ENCODE measurements at places on chromosomes 16 and 17.

- DNase-seq: peak; percentile 64
Observed at GRCh38 chr17:64357191-64357981, 33.3 kb downstream of the PECAM1 start.

GRCh38 chr17:75267411-75268232 lies 3.4 kb downstream of the MIF4GD start:
- no peak for DNase-seq

DNA sequence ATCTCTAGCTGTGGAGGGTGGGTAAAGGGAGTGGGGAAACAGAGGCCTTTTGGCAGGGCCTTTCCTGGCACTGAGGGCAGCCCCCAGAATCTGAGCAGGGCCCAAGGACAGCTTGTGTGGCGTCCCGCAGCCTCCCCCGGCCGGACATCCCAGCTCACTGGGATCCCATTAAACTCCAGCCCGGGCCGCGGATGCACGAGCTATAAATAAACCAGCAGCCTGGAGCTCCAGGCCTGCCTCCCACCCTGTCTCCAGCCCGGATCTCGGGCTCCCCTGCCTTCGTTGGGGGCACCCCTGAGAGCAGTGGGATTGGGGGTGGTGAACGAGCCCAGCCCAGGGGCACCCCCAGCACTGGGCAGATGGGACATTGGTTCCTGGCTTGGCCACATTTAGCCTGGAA lies 13.8 kb upstream of the AATK start:
- no peak for DNase-seq

DNA sequence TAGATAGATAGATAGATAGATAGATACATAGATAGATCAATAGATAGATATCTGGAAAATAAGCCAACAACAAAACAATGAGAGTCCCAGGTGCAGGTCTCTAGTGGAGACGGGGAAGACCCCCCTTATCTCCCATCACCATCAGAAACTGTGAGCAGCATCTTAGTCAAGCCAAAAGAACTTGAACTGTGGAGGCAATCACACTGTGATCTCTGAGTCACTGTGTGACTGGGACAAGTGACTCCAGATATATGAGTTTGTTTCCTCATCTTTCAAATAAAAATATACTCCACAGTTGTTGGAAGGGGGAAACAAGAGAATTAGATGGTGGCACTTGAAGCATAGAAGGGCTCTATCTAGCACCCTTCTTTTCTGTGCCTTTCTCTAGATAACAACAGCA lies 42.1 kb downstream of the NOG start:
- no peak for DNase-seq

- no peak for DNase-seq
Observed at GRCh38 chr17:71085238-71086033, 916.1 kb downstream of the KCNJ2 start.

- DNase-seq: no peak
Observed at GRCh38 chr17:55601874-55602364, 90.7 kb upstream of the SMIM36 start.

DNA sequence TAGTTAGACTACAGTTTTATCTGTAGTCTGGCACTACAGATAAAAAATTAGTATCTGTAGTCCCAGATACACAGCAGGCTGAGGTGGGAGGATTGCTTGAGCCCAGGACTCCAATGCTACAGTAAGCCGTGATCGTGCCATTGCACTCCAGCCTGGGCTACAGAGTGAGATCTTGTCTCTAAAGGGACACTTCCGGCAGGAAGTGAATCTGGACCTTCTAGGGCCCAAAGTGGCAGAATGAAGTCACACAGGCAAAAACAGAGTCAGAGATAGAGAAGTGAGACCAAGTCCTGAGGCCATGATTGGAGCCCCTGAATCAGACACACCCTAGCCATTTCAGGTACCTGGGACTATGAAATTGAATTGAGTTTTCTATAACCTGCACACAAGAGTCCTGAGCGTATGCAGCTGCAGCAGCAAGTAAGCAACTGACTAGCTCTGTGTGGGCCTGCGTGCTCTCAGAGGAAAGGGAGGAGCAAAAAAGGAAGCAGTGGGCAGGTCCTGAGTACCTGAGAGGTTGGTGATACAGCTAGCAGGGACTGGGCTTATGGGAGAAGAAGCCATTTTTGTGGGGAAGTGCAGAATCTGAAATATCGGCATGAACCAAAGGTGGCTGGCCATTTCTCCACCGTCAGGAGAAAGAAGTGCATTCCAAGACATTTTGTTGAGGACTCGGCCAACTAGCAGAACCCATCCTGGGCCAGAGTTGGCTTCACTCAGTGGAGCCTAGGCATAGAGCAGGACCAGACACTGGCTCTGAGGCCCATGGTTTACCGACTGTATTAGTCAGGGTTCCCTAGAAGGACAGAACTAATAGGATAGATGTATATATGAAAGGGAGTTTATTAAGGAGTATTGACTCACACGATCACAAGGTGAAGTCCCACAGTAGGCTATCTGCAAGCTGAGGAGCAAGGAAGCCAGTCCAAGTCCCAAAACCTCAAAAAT lies 27.2 kb upstream of the BRD7 start:
- DNase-seq: no peak

DNA sequence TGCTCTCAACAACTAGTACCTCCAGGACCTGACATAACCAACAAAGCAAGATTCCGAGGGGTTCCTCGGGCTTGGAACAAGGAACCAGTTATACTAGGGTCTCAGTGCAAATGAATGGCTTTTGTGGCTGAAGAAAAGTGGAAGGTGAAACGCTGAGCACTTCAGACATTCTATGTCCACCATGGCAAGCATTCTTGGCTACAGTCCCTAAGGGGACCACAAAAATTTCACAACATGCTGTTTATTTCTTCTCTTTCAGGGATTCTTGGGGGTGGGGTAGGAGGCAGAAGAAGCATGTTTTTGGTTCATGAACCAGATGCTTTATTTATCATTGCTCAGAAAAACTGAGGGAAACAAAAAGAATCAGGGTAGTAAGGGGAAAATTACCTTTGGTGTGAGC lies 479.9 kb upstream of the CDH11 start:
- DNase-seq: no peak

- no peak for DNase-seq
Observed at GRCh38 chr17:73952480-73953205, 250.8 kb upstream of the RPL38 start.

- DNase-seq: peak; percentile 49
Observed at GRCh38 chr17:67779098-67779672, 46.1 kb upstream of the BPTF start.

GRCh38 chr16:65409510-65409909 lies 287.6 kb upstream of the CDH11 start:
- no peak for DNase-seq

DNA sequence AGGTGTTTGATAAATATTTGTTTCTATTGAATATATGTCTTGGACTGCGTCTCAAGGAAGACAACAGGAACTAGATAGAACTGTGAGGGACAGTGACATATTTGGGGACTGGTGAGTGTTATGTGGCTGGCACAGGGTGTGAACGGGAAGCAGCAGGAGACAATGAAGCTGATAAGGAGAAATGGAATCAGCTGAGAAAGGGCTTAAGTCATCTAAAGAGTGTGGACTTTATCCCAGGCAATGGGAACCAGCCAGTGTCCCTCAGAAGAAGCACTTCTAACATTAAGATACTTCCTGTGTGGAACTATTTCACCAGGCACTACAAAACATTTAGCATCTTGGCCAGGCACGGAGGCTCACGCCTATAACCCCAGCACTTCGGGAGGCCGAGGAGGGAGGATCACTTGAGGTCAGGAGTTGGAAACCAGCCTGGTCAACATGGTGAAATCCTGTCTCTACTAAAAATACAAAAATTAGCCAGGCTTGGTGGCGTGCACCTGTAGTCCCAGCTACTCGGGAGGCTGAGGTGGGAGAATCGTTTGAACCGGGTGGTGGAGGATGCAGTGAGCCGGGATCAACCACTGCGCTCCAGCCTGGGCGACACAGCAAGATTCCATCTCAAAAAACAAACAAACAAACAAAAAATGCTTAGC lies 41.2 kb downstream of the ARHGAP17 start:
- no peak for DNase-seq

GRCh38 chr16:15887283-15887682 lies 1.1 kb downstream of the CEP20 start:
- DNase-seq: no peak

GRCh38 chr17:14042411-14042810 lies 26.9 kb upstream of the COX10 start:
- no peak for DNase-seq

GRCh38 chr17:31092475-31093064 lies 2.2 kb upstream of the NF1 start:
- DNase-seq: no peak

DNA sequence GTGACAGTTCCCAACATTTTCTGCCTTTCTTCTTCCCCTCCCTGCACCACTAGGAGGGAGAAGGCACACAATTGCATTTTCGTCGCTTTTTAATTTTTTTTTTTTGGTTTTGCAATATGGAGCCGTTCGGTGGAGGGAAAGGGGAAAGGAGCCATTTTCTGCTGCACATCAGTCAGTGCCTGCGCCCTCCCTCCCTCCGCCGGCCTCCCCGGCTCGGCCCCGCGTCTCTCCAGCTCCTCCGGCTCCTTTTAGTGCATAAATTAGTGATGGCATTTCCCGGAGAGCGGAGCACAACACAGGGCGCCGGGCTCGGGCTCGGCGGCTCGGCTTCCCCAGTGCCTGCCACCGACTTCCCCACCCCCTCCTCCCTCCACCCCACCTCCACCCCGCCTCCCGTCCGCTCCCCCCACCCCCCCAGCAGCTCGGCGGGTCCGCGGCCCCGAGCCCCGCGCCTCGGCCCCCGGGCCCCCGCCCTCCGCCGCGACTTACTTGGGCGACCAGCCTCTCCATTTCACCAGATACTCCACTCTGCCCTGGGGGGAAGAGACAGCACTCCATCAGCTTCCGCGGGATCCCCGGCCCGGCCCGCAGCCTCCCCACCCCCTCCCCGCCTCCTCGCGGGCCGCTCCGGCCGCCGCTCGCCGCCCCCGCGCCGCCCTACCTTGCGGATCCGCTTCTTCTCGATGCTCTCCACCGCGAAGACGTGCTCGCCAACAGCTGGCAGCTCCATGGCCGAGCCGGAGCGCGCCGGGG lies 542 bp downstream of the CBX4 start:
- no peak for DNase-seq

DNA sequence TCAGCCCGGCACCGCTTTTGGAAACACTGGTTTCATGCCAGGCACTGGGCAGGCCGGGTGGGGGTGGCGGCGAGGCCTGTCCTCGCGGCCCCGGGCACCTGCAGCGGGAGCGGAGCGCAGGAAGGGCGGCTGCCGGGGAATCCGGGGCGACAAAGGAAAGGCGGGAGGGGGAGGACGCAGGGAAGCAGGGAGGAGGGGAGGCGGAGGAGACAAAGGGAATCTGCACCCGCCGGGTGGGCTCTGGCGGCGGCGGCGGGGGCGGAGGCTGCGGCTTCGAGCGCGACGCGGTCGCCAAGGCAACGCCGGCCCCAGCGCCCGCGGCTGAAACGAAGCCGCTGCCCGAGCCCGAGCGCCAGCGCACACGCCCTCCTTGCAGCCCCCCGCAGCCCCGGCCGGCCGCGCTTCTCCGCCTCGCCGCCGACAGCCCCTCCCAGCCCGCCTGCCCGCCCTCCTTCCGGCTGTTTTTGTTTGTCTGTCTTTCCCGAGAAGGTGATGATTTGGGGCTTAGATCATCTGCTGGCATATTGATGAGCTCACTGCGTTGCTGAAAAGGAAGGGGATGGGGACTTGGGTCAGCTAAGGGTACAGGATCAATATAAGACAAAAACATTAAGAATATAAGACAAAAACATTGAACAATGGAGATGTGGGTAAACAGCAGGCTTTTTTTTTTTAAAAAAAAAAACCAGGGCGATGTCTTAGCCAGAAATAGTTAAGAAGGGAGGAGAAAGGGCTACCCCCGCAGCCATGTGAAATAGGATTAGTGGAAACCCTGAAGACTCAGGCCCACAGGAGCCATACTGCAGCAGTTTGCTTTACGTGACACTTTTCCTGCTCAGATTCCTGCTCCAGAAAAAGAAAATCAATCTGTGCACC lies 32.7 kb downstream of the CDK5R1 start:
- DNase-seq: no peak

DNA sequence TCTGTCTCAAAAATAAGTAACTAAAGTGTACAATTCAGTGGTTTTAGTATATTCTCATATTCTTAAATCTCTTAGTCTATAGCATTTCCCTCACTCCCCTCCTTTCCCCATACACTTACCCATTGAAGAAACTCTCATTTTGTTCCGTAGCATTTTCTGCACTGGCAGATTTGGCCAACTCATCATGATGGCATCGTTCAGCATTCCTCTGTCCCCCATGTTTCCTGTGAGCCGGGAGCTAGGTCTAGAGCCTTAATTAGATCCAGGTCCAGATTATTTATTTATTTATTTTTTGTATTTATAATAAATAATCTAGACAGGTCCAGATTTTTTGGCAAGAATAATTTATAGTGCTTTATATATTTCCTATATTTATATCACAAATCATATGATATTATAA lies 31.0 kb downstream of the HEATR3 start:
- DNase-seq: no peak

GRCh38 chr16:61233713-61234112 lies 802.5 kb downstream of the CDH8 start:
- no peak for DNase-seq

GRCh38 chr17:76866774-76867577 lies 1.2 kb upstream of the MGAT5B start:
- DNase-seq: no peak

- no peak for DNase-seq
Observed at GRCh38 chr17:72588961-72589360, 468.1 kb downstream of the SOX9 start.

- DNase-seq: no peak
Observed at GRCh38 chr16:59545721-59546120, 811.6 kb upstream of the GOT2 start.

- DNase-seq: no peak
Observed at GRCh38 chr16:9836118-9836736, 346.0 kb downstream of the GRIN2A start.

GRCh38 chr16:81516478-81517149 lies 72.0 kb downstream of the CMIP start:
- no peak for DNase-seq

GRCh38 chr16:67804853-67805542 lies 1.4 kb downstream of the RANBP10 start:
- DNase-seq: no peak

DNA sequence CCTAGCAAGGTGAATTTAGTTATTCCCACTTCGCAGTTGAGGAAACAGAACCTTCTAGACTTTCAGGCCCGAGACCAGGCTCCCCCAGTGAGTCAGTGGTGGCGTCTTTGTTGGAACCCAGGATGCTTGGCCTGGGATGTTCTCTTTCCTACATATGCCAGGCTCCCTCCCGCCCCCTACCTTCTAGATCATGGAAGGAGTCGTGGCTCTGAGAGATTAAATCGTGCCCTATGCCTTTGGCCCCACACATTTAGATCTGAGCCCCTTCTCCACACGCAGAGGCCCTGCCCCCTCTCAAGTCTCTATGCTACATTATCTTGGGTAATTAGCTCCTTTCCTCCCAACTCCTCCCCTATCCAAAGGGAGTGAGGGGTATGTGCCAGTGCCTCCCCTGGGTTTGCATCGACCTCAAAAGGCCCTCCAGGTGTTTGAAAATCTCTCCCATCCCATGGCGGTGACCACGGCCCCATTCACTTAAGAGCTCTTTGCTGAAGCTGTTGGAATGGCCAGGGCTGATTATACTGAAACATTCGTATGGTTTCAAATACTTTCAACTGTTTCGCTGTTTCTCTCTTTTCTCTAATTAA lies 3.0 kb downstream of the NGFR start:
- no peak for DNase-seq

GRCh38 chr17:80071116-80071841 lies 30.1 kb upstream of the GAA start:
- DNase-seq: no peak

- peak; percentile 72 for DNase-seq
Observed at GRCh38 chr17:7716901-7717755, at the start of gene DNAH2. TSS of gene DNAH2 (plus strand) at chr17:7717744. CDS start at chr17:7719735, 1,991 bp downstream.

GRCh38 chr17:58531661-58532554 lies 17.5 kb upstream of the MTMR4 start:
- DNase-seq: no peak

GRCh38 chr16:58098207-58099096 lies 30.7 kb downstream of the CFAP20 start:
- DNase-seq: no peak

Measured in smooth muscle cell of the brain vasculature (primary cell).